Stimulated activated CD4-positive, alpha-beta T cell treated with anti-CD3 and anti-CD28 coated beads, TNF-alpha, amount 100 ng/mL, for 1 hour (primary cell): ENCODE measurements at places on chromosomes 1 and 21.

- DNase-seq: no peak
Observed at GRCh38 chr1:13764588-13765332, 64.8 kb downstream of the PRDM2 start.

DNA sequence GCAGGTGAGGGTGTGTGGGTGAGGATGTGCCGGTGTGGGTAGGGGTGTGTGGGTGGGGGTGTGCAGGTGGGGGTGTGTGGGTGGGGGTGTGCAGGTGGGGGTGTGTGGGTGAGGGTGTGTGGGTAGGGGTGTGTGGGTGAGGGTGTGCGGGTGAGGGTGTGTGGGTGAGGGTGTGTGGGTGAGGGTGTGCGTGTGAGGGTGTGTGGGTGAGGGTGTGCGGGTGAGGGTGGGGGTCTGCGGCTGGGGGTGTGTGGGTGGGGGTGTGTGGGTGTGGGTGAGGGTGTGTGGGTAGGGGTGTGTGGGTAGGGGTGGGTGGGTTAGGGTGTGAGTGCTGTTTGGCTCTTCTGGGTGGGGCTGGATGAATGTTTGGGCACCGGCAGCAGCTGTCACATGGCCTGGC, 241.4 kb upstream of the POTED start:
- no peak for DNase-seq

DNA sequence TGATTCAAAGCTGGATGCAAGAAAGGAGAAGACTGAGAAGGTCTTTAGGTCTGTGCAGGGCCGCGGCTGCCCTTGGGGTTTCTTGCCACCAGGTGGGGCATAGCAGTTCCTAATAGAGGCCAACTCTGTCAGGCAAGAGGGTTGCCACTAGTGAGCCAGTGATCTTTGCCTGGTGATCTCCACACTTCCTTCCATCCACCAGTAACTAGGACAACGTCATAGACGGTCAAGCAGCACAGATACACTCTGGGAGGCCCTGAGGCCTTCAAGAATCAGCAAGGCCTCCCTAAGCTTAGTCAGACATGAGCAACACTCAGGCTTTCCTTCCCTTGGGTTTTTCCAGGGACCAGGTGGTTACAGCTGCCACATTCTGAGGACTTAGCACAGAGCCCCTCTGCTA, 32.9 kb upstream of the ATP2B4 start:
- DNase-seq: peak; percentile 38

GRCh38 chr1:156893048-156893953, at the start of gene PEAR1:
Gene PEAR1 (plus strand): TSS chr1:156893718. CDS start chr1:156903927, 10,209 bp downstream.
- DNase-seq: no peak

DNA sequence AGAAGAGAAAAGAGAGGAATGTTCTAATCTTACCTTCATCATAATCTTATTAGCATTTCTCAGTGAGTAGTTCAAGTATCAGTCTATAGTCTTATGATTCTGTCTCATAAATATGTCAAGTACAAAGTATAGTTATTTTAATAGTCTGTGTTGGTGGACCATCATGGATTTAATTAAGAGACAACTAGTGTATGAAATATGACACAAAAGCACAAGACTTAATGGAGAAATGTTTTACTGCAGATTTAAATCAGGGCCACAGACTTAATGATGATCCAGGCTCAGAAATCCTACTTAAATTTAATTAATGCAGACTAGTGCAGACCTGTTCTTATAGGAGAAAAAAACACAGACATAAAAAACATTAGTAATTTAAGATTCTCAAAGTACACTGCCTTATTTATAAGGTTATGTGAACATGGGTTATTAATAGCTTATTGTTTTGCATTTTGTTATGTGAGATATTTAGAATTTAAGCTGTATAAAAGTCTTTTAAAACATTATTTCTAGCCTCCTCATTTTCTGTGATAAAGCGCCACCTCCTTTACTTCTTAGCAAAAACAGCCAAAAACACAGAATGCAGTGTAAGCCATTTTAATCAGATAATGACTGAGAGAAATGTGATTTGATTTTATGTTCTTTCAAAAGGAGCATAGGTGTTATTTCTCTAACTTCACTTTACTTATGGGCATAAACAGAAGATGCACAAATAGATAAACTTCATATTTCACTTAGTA, 255.0 kb upstream of the SNX7 start:
- DNase-seq: no peak

- DNase-seq: no peak
Observed at GRCh38 chr1:156931974-156932710, 11.7 kb downstream of the LRRC71 start.

GRCh38 chr1:228992907-228993535, 257.7 kb downstream of the RHOU start:
- no peak for DNase-seq

GRCh38 chr1:223000632-223001031, 142.4 kb downstream of the TLR5 start:
- no peak for DNase-seq

DNA sequence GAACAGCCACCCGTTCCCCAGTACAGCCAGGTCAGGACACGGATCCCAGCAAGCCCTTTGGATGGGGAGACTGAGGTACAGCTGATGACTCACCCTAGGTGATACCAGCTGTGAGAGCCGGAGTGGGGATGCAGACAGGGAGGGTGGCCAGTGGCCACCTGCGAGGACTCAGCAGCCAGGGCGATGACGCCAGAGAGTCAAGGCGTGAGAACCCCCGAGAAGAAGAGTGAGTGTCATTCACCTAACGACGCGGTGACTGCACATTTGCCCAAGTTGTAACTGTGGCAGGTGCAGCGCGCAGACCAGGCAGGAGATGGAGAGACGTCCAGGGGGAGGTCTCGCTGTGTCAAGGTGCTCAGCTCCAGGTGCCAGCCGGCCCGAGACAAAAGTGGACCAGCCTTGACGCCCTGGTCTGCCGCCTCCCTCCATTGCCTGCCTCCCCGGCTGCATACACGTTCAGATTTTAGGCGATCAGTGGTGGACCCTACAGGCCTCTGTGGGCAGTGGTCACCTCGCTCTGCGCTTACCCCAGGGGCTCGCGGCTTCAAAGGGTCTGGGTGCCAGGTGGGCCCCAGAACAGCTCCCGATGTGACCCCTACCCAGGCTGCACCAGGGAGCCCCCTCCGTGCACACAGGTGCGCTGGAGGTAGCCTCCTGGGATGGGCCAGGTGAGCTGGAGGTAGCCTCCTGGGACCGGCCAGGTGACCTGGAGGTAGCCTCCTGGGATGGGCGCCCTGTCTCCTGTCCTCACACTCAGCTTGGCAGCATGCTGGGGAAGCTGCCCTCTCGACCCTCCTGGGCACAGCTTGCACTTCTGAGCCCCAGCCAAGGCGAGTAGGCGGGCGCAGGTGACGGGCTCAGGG, 11.9 kb downstream of the LRRC3 start:
- no peak for DNase-seq

- DNase-seq: no peak
Observed at GRCh38 chr21:44337941-44338895, 972 bp downstream of the CFAP410 start.

GRCh38 chr1:198316546-198317100, 159.8 kb downstream of the NEK7 start:
- DNase-seq: no peak

DNA sequence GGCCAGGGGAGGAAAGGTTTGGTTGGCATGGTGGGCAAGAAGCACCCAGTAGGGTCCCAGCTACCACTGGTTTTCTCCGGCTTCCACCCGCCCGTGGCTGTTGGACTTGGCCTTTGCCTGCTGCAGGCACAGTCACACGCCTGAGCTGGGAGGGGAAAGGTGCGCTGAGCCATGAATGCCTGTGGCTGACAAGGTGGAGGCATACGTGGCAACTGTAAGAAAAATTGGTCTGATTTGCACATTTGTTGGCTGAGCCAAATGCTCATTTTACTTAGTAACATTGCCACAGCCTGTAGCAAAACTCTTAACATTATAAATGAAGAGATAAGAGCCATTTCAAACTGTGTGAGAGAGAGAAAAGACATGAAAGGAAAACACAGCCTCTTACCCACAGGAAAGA, 191.6 kb downstream of the PTPRC start:
- no peak for DNase-seq

GRCh38 chr1:118304722-118305359, 119.8 kb upstream of the SPAG17 start:
- DNase-seq: no peak

GRCh38 chr1:234845097-234845660, 235.2 kb upstream of the IRF2BP2 start:
- no peak for DNase-seq

GRCh38 chr1:8563944-8564537, 246.1 kb downstream of the SLC45A1 start:
- no peak for DNase-seq

GRCh38 chr1:174964972-174965361, 34.8 kb upstream of the CACYBP start:
- DNase-seq: no peak

GRCh38 chr1:52919051-52919722, 2.4 kb downstream of the ECHDC2 start:
- DNase-seq: no peak

DNA sequence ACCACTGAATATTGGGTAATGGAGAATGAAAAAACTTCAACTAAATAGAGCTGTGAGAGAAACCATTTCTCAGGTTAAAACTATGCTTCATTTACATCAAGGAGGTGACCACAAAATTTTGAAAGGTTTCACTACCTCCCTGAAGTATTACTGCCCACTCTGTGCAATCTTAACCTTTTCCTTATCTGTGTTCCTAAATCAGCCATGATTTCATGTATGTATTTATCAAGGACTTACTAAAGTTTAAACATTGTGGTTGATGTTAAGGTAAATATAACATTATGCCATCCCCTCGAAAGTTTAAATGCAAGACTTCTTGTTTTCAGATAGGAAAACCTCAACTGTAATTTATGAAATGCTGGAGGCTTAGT, 84.4 kb downstream of the CLEC20A start:
- DNase-seq: no peak

- DNase-seq: no peak
Observed at GRCh38 chr1:64046891-64047290, 156.5 kb upstream of the UBE2U start.

DNA sequence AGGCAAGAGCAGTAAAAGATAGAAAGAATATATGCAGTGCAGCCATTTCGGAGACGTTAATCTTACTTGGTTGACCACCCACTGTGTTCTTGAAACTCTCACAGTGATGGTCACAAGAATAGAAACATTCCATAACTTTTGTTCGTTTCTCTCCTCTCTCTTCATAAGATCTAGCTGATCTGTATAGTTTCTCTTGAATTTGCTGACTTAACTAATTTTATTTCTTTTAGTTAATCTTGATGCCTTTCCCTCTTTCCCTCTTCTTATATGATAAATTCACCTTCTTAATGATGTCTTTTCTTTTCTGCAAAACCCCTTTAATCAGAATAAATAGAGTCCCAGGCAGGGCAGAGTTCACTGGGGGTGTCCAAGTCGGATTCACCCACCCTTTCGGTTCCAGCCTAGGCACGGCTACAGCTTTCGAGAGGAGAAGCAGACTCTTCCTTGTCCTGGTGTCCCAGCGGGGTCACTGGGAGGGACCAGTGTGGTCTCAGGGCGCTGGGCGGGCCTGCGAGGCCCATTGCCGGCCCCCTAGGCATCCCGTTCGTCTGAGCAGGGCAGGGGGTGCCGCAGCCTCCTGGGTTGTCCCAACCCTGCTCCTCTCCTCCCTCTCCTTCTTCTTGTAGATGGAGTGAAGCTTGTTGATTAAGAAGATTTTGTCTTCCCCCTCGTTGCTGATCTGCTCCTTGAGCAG, 39.8 kb downstream of the ZNF691 start:
- no peak for DNase-seq

DNA sequence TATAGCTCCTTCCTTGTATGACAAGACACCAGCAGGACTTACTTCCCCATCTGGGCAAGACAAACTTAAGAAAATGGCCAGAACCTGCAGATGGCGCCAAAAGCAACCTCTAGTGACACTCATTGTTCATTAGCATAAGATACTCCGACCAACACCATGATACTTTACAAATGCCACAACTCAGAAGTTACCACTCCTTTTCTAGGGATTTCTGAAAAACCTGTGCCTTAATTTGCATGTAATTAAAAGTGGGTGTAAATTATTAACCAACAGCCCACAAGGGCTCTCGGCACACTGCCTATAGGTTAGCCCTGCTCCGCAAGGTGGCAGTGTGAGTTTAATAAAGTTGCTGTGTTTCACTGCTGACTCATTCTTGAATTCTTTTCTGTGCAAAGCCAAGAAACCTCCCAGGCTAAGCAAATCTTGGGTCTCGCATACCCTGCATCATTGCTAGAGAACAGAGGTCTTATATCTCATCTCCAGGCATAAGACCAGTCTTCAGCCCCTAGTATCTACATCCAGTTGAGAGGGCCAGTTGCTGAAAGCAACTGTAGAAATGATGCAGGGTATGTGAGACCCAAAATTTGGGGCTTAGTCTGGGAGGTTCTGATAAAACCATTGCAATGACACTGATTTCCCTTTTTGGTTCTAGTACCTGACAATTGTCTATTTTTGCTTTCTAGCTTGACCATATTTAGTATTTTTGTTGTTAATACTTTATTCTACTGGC, 86.4 kb downstream of the FAF1 start:
- peak; percentile 15 for DNase-seq

DNA sequence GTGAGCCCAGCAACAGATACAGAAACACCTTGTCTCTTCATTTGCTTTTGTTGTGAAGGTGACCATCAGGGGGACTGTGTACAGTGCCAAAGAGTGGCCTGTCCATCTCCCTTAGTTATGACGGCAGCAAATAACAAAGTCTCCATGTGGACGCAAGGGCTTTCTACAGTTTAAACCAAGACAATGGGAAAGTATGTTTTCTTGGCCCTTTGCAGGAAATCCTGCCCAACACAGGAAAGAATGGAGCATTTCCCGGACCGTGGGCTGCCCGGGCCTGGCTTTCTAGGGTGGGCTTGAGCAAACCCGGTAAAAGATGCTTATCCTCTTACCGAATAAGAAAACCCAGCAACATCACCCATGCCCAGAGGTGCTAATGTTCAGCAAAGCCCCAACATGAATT, 87.3 kb downstream of the ZBTB18 start:
- DNase-seq: no peak

DNA sequence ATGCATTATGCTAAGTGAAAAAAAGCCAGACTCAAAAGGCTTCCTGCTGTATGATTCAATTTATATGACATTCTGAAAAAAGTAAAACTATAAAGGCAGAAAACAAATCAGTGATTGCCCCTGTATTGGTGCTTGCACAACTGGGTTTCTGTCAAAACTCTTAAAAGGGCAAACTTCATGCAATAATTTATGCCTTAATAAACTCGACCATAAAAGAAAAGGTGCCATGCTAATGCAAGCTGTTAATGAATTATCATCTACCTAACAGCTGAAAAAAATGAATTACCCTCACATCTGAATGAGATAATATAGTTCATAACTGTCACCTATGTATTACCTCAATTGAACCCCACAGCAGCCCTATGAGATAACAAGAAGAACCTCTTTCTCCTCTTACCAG, 120.8 kb upstream of the ATP1A1 start:
- DNase-seq: no peak

GRCh38 chr1:43763497-43763973, 56.2 kb downstream of the ST3GAL3 start:
- no peak for DNase-seq

DNA sequence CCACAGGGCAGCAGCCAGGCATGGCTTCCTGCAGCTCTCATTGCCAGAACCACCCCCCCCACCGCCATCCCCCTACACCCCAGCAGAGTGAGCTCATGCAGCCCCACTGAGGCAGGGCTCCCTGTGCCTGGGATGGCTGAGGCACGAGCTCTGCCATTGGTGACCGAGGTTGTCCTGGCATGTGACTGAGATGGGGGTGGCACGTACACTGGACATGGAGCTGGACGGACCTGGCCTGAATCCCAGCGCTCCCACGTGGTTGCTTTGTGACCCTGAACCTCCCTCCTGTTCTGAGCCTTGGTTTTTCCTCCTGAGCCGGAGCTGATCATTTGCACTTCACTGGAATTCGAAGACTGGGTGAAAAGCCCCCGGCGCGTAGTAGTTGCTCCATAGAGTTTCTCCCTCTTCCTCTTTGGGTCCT, 28.3 kb downstream of the ALPL start:
- DNase-seq: no peak
